Camera-type eye (tissue), 1 donor: ENCODE measurements at places on chromosomes 13 and 19. TPM values are rescaled to one million over a fixed set of nuclear protein-coding genes. Genes with fewer than 3 reads are reported as not detected.

Gene MFSD12
- 34.4 TPM for total RNA-seq

Gene MAB21L1
- total RNA-seq: 371 TPM

Gene SUGP2
- total RNA-seq: 106 TPM

Gene VMAC
- total RNA-seq: 7.5 TPM

Gene CEACAM7
- 3.4 TPM for total RNA-seq

Gene DNAJC15
- total RNA-seq: 14.2 TPM

Gene CDX2
- not detected for total RNA-seq

Gene CLEC11A
- total RNA-seq: 38.8 TPM

Gene DLL3
- total RNA-seq: 9.5 TPM

Gene LYPD3
- total RNA-seq: 2.9 TPM

Gene GATAD2A
- total RNA-seq: 43.4 TPM

Gene RASGRP4
- total RNA-seq: 0.93 TPM

Gene ZNF175
- 15.7 TPM for total RNA-seq

Gene FFAR2
- not detected for total RNA-seq

Gene THOP1
- total RNA-seq: 93.8 TPM

Gene PLPPR3
- total RNA-seq: 21.2 TPM

Gene GFY
- not detected for total RNA-seq

Gene IRGC
- total RNA-seq: not detected

Gene ZNF253
- total RNA-seq: 56.9 TPM

Gene ZNF805
- 43.4 TPM for total RNA-seq

Gene ATP13A1
- 80.7 TPM for total RNA-seq

Gene FCAR
- 5.2 TPM for total RNA-seq

Gene HPN
- total RNA-seq: 0.93 TPM

Gene NDFIP2
- 27.8 TPM for total RNA-seq

Gene DNM2
- 109 TPM for total RNA-seq

Gene ZNF491
- total RNA-seq: 26.3 TPM

Gene ZNF420
- 39.5 TPM for total RNA-seq

Gene KCNRG
- total RNA-seq: 5.3 TPM

Gene LYL1
- 6.2 TPM for total RNA-seq

Gene MAST1
- total RNA-seq: 23.3 TPM

Gene SIGLEC12
- total RNA-seq: not detected

Gene ZNF582
- 7.1 TPM for total RNA-seq

Gene MIA
- 3.4 TPM for total RNA-seq

Gene CCDC97
- 17.5 TPM for total RNA-seq

Gene GRIK5
- total RNA-seq: 21.4 TPM
